ENCODE measurements at places on chromosomes 1 and 21.
A peak's percentile ranks its signal among the peaks of the same experiment; 100 is the strongest.

DNA sequence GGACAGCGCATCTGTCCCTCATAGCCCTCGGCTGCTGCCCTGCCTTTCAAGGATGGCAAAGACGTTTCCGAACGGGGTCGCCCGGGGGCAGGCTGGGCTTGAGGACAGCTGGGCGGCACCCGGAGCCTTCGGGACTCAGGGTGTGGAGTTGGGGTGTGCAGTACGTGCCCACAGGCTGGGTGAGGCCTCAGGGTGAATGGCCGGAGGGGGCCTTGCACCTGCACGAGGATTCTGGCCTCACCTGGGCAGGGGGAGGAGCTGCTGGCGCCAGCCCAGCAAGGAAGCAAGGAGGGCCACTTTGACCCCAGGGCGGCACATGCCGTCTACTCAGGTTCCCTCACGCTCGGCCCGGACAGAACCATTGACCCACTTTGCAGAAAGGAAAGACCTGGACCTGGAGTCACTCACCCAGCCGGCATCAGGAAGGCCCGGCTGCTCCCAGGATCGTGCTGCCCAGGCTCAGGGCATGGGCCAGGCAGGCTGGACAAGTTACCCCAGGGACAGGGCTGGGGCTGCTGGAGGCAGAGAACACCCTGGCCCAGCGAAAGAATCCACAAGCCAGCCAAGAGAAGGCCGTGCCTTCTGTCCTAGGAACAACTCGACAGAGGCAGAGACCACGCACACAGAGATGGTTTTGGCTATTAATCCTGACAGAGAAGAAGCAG, 65.1 kb upstream of the TTC34 start:
- no peak for DNase-seq

GRCh38 chr1:173388352-173388751, 88.8 kb upstream of the PRDX6 start:
- no peak for DNase-seq

GRCh38 chr1:169495046-169495775, 9.5 kb upstream of the SLC19A2 start:
- no peak for DNase-seq

DNA sequence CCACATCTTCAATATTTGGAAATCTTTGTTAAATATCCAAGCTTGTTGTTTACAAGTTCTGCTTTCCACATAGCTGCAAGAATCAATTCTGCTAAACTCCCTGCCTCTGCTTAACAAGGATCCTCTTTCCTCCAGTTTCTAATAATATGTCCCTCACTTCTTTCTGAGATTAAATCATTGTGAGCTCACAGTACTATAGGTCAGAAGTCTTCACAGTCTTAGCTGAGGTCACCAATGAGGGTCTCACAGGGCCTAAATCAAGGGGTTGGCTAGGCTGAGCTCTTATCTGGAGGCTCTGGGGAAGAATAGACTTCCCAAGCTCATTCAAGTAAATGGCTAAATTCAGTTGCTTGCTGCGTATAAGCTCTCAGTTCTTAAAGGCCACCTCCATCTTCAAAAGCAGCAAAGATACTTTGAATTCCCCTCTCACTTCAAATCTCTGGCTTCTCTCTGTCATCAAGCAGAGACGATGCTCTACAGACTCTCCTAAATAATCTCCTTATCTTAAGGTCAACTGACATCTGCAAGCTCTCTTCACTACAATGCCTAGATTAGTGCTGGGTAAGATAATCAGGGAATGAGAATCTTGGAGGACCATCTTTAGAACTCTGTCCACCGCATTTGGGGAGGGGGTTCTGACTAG, 175.3 kb downstream of the PLPPR4 start:
- DNase-seq: no peak

GRCh38 chr1:48677306-48678287, 99.1 kb downstream of the BEND5 start:
- DNase-seq: no peak

GRCh38 chr1:229001467-229002011, 266.3 kb downstream of the RHOU start:
- no peak for DNase-seq

DNA sequence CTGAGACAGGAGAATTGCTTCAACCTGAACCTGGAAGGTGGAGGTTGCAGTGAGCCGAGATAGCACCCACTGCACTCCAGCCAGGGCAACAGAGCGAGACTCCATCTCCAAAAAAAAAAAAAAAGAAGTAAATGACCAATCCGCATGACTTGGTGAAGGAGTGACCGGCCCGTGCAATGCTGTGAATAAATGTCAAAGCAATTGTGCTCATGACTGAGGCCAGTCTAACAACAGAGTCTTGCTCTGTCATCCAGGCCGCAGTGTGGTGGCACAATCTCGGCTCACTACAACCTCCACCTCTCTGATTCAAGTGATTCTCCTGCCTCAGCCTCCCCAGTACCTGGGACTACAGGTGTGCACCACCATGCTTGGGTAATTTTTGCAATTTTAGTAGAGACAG, 27.8 kb upstream of the SLC19A1 start:
- DNase-seq: no peak

- DNase-seq: no peak
Measured at GRCh38 chr1:177600321-177600720, 369.5 kb downstream of the SEC16B start.

DNA sequence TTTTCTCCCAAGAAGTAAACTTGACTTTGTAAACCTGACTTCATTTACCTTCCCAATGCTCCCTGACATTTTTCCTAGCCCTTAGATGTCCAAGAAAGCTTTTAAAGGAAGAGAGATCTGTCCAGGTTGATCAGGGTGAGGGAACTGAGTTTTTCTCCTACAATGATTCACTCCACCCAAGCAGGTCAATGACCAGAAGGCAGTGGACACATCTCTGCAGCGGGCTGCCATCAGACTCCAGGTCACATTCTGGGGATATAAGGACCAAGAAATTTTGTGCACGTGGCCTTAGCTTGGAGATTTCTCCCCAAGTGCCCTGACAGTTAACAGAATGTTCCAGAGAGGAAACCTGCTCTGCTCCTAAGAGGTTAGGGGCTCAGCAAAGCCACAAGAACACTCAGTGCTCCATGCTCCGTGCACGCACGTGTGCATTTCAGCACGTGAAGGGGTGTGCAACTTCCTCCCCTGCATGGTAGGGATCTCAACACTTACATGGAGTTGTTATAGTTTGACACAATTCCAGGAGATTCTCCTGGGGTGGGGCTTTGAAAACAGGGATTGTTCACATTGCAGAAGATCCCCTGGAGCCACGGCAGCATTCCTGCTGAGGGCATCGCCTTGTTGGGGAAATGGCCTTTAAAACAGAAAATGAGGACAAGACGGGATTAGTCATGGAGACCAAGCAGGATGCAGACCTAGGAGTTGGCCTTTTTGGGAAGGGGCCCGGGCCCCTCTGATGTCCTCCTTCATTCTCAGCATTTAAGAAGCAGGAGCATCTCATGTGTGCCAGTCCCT, 9.8 kb downstream of the ABCA4 start:
- DNase-seq: no peak

DNA sequence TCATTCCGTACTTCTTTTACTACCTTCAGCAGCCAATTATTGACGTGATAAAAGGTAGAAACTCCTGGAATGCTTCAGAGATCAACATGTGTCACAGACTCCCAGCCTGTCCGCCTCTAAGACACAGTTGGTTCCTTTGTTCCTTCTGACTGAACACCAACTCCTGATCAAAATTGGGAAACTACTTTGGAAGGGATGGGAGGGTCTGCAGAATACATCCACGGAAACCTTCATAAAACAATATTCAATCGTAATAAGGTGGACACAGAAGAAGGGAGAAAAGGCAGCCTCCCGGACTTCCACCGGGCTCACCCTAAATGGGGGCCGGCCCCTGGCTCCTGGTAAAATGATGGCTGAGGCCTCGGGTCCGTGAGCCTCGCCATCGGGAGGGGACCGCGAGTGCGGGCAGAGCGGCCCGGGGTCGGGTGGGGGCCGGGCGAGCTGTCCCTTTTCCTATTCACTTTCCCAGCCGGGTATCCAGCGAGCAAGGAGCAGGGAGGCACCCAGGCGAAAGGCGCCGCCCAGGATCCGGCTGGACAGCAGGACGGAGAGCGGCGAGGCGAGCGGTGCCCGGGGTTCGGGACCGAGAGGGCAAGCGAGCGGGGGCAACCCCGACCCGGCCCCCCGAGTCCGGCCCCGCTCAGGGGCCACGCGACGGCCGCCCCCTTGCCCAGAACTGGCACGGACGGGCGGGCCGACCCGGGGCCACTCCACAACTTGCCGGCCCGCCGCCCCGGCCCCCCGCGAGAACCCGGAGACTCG, 805 bp downstream of the NRIP1 start:
- DNase-seq: no peak

DNA sequence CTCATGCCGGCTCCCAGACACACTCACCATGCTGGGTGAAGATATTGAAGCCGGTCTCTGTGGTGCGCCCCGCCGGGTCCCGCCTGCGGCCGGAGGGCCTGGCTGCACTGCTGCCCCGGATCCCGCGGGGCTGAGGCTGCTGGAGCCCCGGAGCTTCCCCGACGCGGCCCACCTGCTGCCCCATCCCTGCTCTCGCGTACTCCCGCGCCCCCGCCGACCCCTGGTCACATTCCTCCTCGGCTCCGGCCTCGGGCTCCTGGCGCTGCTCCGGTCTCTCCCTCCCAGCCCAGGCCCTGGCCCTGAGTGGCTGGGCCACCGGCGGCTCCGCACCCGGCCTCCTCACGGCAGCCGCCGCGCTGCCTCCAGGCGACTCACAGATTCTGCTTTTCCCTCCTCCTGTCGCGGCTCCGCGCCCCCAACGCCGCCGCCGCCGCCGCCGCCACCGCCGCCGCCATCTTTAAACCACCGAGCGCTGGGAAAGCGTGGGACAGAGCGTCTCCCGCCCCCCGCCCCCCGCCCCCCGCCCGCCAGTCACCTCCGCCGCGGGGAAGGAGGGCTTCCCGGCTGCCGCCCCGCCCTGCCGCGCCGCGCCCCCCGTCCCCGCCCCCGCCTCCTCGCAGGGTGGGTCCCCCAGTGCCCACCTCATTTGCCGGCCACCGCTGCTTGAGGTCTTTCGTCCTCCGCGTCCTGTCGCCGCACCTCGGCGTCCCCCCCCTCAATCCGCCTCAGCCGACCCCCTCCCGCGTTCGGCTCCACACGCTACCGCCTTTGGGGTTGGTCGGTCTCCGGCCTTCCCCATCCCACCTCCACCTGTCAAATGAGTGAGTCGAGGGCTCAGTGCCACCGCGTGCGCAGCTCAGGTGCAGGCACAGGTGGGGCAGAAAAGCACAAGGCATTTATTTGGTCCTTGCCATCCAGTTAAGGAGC, at the start of gene ABL2:
TSS of gene ABL2 (minus strand) at position 464 of the 927 bp plus-strand sequence. CDS start at position 184, 280 bp downstream.
- peak; percentile 51 for DNase-seq

DNA sequence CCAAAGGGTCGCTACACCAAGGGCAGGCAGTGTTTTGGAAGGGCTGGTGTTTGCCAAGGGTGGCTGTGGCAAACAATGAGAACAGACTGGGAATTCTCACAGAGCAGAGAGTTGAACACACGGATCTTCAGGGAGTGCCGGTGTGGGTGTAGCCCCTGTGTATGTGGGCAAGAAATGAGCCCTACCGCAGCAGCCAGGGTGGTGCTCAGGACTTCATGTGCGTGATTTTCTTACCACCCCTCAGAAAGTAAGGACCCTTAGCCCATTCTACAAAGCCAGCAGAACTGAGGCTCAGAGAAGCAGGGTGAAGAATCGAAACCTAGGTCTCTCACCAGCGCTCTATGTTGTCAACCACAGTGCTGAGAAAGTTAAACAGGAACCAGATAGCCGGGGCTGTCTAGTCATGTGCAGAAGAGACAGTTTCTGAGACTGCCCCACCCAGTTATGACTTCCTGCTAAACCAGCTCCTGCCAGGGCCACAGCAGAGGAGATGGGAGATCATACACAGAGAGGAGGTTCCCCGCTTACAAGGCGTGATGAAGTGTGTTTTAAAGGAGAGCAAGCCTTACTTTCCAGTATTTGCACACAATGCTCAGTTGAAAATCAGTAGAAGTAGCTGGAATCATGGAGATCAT, 21.9 kb upstream of the MORC3 start:
- DNase-seq: peak; percentile 58

- no peak for DNase-seq
Measured at GRCh38 chr1:226782845-226783601, 43.9 kb upstream of the ITPKB start.

DNA sequence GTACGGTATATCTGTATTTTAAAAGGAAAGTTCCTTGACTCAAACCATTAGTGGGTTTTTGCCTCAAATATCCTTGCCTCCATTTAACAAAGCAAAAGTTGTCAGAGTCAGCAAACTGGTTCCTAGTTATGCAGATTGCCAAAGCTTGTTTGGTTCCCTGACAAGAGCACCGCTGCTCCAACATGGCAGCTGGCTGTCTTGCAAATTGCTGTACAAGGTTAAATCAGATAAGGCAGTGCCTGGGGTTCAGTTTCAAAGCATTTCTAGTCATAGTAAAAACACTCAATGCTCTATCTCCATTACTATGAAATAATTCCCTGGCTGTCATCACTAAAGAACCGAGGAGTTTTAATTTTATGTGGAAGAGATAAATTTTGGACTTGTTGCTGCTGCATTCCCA, 11.3 kb upstream of the CFAP107 start:
- DNase-seq: no peak

DNA sequence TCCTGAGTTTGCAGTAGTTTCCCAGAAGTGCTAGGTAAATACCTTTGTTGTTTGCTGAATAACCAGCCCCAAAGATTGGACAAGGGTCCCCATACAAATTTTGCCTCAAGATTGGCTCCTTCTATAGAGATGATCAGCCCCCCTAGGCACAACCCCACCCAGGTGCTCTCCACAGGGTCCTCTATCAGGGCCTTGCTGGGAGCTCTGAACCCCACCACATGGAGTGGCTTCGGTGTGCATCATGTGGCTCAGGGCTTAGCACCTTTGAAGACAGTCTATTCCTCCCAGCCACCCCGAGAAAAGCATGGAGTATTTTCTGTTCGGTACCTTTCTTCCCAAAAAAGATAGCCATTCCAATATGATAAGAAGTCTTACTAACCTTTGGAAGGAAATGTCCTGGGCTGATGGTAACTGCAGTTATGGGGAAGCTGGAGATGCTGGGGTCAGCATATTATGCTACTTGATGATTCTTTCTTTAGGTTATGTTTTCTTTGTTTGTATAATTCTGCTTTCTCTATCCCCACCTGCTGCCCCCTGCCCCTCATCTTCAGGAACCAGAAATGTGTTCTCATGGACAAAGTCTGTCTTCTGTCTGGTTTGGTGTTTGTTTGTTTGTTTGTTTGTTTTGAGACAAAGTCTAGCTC, 5.0 kb upstream of the TSPAN1 start:
- DNase-seq: no peak

DNA sequence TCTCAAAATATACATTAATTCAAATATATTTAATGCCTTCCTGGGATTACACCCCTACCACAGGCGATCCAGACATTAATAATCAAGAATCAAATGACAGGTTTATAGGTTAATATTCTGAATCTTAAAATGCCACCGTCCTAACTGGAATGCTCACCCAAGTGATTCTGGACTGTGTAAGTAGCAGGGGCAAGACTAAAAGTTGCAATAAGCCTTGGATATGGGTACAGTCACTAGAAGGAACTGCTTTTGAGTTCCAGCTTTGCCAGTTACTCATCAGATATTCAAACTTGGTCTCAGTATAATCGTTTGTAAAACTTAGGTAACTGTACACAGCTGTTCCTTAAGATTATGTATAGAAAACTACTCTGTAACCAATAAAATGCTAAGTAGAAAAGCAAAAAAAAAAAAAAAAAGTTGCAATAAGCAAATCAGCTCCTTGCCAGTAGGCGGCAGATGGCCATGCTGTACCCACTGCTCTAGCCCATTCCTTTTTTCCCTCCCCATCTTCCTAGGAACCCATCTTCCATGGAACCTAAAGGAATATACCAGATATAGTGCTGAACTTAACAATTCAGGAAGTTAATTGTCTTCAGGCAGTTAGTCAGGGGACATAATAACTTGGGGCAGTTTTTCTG, 10.5 kb downstream of the RO60 start:
- DNase-seq: no peak
